ENCODE measurements at places on chromosomes 4 and X.

DNA sequence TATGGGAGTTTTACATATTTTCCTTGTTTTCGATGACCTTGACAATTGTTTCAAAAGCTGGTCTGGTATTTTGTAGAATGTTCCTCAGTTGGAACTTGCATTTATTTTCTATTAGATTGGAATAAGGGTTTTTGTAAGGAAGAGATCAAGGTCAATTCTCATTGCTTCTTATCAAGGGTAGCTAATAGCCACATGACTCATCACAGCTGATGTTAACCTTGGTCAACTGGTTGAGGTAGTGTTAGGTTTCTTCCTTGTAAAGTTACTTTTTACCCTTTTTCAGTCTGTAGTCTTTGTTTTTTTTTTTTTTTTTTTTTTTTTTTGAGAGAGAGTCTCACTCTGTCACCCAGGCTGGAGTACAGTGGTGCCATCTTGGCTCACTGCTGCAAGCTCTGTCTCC is 257.2 kb downstream of the SNCA start:
- DNase-seq: no peak

- no peak for DNase-seq
Observed at GRCh38 chr4:124684301-124684700, 28.2 kb downstream of the ANKRD50 start.

GRCh38 chr4:5812506-5813229 is 80.2 kb downstream of the CRMP1 start:
- peak; percentile 76 for DNase-seq

GRCh38 chr4:37445023-37445422 is 200.5 kb downstream of the NWD2 start:
- no peak for DNase-seq

DNA sequence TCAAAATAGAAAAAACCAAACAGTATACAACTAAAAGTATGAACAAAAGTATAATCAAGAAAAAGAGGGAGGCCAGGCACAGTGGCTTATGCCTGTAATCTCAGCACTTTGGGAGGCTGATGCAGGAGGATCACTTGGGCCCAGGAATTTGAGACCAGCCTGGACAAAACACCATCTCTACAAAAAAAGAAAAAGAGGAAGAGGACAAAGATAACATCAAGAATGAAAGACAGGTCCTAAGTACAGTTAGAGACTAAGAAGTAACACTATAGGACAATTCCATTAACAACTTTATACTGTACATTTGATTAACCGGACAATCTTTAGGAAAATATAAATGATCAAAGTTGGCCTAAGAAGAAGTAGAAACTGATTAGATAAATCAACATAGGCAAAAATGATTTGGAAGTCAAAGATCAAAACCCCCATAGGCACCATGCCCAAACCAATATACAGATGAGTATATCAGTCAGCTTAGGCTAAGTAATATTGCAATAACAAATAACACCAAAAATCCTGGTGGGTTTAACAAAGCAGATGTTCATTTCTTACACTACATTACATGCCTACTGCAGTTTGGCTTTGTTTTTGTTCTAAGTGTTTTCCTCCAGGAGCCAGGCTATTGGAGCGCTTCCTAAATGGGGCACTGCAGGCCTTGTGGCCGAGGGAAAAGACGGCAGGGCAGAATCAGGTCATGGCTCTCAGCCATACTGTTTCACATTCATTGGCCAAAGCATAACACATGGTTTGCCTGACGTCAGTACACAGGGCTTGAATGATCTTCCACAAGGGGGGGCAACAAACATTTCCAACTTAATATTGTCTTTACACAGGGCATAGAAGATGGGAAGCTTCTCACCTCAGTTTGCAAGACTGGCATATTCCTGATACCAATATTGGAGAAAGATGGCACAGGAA is 42.2 kb upstream of the HGFAC start:
- DNase-seq: no peak

Measured in fibroblast of skin of back (primary cell).